Cortex of kidney (tissue), 1 donor: ENCODE measurements at places on chromosomes 1 and 21.

DNA sequence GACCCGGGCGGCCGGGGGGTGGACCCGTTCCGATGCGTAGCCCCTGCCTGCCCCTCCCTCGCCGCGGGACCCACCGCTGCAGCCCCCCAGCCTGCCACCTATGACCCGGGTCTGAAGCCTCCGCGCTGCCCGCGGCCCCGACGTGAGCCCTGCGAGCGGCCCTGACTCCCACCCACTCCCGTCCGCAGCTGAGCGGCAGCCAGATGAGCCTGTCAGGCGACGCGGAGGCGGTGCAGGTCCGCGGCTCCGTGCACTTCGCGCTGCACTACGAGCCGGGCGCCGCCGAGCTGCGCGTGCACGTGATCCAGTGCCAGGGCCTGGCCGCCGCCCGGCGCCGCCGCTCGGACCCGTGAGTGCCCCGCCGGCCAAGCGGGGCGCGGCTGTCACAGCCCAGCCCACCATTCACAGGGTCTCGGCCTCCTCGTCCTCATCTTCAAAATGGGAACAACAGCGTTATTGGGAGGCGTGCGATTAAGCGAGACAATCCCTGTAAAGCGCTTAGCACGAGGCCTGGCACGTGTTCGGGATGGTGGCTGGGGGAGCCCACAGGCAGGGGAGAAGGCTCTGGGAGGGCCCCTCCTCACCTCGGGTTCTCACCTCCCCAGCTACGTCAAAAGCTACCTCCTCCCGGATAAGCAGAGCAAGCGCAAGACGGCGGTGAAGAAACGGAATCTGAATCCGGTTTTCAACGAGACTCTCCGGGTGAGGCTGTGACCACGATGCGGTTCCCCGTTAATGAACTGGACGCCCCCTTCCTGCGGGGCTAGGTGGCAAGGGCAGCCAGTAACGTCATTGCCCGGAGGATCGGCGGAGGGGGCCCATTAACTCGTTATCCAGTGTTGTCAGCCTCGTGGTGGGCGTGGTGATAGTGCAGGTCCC is 8.2 kb downstream of the SYTL1 start:
- DNase-seq, result no peak

DNA sequence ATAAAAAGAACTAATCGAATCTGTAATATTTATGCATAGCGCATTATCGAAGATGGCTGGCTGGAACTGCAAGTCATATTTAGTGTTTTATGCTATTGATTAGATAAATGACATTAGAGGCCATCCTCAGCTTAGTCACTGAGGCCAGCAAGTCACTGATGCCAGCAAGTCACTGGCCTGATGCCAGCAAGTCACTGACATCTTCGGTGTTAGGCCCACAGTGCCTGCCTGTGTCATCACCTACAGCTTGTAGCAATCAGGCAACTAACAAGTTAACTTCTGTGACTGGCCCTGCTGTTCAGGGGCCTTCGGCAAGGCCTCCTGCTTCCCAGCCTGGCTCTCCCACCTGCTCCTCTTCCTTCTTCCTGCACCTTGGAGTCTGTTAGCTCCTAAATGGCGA is 65.6 kb upstream of the SCCPDH start:
- no peak for DNase-seq

- no peak for DNase-seq
Measured at GRCh38 chr1:19921310-19921709, 2.1 kb downstream of the PLA2G2E start.

- no peak for DNase-seq
Measured at GRCh38 chr1:205438213-205439158, 16.6 kb upstream of the LEMD1 start.

DNA sequence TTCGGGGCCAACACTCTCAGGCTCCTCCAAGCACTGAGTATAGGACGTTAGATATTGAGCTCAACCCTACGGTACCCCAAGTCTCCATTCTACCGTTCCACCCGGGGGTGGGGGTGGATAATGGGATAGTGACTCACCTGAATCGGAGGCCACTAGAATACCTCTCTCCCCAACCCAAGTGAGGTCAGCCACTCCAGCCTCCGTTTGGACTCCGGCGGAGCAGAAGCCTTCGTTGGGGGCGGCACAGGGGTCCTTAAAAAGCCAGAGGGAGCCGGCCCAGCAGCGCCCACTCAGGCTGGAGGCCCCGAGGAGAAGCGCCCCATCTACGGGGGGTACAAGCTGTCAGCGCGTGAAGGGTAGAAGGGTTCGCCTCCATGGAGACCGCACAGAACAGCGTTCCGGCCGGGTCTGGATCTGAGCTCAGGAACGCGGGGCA is 556 bp downstream of the WDR77 start:
- DNase-seq, result no peak
